ENCODE measurements at places on chromosomes 7 and 10. TPM values are rescaled to one million over a fixed set of nuclear protein-coding genes. Genes with fewer than 3 reads are reported as not detected.

CLEC2L gene
- total RNA-seq: not detected

LHFPL3 gene
- total RNA-seq: not detected

ACTL6B gene
- 0.52 TPM for total RNA-seq

PDE1C gene
- total RNA-seq: 4.9 TPM

GSAP gene
- 13.7 TPM for total RNA-seq

OGDHL gene
- 2.6 TPM for total RNA-seq

OR13A1 gene
- not detected for total RNA-seq

STEAP2 gene
- 12.7 TPM for total RNA-seq

LAMB1 gene
- 130 TPM for total RNA-seq

CRCP gene
- total RNA-seq: 19.1 TPM

DNA sequence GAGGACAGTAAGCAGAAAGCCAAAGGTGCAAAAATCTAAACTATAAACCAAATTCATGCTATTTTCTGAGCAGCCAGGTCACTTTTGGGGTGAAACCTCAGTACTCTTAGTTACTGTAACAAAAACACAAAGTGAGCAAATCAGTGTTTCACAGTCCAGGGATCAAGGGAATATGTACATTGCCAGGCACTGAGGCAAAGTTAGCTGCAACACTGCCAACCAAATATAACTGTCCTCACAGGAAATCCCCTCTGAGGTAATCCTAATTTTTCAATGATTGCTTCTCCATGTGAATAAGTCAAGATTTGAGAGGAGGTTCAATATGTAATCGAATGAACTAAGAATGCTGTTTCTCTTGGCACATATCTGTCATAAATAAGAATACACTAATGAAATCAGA, 229.7 kb downstream of the TSPAN12 start:
- no peaks in the 10 kb centered on the region for H3K36me3 ChIP-seq
- H3K4me3 ChIP-seq: no peak overlapping the region
- no peak for DNase-seq

DNA sequence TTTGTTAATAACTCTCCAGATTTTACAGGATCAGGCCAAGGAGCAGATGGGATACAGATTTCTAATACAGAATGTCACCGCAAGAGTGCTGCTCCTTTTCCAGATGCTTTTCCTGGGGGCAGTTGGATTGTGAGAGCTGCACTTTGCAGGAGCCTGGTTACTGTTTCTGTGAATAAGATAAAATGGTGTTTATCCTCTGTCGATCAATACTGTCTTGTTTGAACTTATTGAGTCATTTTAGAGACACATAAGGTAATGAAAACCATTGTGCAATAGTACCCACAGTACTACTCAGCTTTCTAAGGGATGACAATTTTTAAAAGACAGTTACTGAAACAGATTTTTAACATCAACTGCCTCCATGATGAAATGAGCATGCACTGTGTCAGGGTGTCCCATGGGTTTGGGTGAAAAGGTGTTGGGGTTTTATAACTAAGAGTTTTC, 2.9 kb downstream of the A1CF start:
- H3K4me1 ChIP-seq: peaks cover 42% of the 10 kb centered on the region
- no peak overlapping the region for H3K4me3 ChIP-seq
- no peaks in the 10 kb centered on the region for H3K36me3 ChIP-seq

DNA sequence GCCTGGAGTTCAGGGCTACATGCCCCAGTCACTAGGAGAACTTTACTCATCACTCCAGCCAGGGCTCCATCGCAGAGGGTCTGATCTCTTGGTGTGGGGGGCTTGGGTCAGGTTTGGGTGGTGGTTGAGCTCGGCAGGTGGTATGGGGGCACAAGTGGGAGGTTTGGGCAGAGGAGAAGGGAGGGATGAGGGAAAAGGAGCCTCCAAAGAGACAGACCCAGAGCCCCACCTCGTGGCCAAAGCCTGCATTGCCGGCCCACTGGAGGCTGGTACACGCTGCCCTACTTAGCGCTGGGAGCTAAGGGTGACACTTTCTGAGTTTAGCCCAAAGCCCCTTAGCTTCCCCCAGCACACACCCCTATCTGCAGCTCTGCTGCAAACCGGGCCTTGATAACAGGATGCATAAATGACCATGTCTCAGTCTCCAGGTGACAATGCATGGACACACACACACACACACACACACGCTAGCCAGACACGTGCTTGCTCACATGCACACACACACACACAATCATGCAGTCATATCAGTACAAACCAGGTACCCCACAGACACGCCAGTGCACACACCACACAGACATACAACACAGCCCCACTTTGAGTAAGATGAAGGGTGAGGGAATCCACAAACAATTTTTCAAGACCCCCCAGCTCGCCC, 14.7 kb downstream of the LZTS2 start:
- peak; percentile 81 for DNase-seq
- no peak overlapping the region for H3K27ac ChIP-seq
- no peaks in the 10 kb centered on the region for H3K36me3 ChIP-seq
- H3K4me3 ChIP-seq: no peak overlapping the region
- H3K4me1 ChIP-seq: peaks cover 13% of the 10 kb centered on the region
- H3K27me3 ChIP-seq: no peaks in the 10 kb centered on the region

- H3K4me3 ChIP-seq: no peak overlapping the region
- H3K27ac ChIP-seq: no peak overlapping the region
- H3K27me3 ChIP-seq: no peaks in the 10 kb centered on the region
- no peaks in the 10 kb centered on the region for H3K36me3 ChIP-seq
- no peak for DNase-seq
These were observed 32.8 kb downstream of the FOXK1 start for GRCh38 chr7:4714767-4715409.

DNA sequence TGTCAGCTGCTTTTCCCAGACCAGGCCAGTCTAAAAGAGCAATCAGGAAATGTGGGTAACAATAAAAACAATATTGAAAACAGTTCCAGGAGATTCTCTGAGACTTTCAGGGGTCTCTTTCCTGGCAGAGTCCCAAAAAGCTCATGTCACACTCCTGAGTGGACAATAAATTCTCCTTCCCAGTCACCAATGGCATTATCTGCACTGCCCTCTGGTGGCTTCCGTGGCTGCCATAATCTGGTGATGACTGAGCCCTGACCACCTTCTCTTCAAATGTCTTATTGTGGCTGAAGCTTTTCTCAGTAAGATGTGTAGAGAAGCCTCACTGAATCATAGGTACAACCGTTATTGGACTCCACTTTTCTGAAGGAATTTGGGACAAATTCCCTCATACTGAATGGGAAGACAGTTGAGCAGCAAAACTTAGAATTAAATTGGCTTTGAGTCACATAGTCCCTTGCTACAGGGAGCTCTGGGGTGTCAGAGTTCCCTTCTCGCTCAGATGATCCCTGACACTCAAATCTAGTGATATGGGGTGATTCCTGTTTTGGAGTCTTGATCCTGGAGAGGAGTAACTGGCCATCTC, 24.4 kb upstream of the ASAH2 start:
- H3K4me3 ChIP-seq: no peak overlapping the region
- H3K36me3 ChIP-seq: no peaks in the 10 kb centered on the region
- DNase-seq: peak; percentile 59
- no peaks in the 10 kb centered on the region for H3K27me3 ChIP-seq
- H3K27ac ChIP-seq: no peak overlapping the region

DNA sequence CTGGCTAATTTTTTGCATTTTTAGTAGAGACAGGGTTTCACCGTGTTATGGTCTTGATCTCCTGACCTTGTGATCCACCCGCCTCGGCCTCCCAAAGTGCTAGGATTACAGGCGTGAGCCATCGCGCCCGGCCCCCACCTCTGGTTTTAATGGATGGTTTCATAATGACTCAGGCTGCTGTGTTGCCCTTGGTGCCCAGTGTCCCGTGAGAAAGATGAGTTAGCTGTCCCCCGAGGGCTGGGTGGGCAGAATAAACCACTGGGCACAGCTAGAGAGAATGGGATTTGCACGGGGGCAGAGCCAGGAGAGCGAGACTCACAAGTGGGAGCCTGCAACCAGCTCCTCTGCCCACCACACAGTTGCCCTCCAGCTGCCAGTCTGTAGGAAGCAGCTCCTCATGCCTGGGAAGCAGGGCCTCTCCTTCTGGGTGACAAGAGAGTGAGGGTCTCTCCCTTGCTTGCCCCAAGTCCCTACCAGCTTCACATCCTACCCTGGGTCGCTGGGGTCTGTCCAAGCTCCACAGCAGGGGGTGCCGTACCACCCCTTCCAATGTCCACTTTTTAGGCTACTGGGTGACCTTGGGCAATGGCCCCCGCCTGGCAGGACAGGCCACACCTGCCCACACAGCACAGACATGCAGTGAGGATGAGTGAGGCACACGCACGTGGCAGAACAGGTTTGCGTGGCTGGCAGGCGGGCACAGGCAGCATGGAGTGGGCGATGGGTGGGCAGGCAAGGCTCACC, 16.1 kb upstream of the NDST2 start:
- H3K4me1 ChIP-seq: no peaks in the 10 kb centered on the region
- DNase-seq: no peak
- no peaks in the 10 kb centered on the region for H3K27me3 ChIP-seq

DNA sequence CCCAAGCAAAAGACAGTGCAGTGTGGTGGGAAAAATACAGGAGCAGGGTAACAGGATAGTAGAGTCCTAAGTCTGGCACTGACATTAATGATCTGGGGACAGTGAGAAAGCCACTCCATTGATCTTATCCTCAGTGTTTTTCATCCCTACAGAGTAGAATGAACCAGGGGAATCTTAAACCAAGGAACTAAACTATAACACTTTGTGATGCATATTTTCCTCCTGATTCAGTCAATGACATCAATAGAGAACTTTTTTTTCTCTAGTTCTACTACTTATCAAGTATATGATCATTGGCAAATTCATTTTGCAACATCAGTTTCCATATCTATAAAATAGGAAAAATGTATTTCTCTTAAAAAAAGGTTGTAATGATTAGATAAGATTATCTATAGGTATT, 151.1 kb downstream of the TMEM26 start:
- H3K4me1 ChIP-seq: no peaks in the 10 kb centered on the region
- H3K27me3 ChIP-seq: no peaks in the 10 kb centered on the region
- H3K36me3 ChIP-seq: no peaks in the 10 kb centered on the region
- DNase-seq: no peak
- H3K27ac ChIP-seq: no peak overlapping the region
- H3K4me3 ChIP-seq: no peak overlapping the region

DNA sequence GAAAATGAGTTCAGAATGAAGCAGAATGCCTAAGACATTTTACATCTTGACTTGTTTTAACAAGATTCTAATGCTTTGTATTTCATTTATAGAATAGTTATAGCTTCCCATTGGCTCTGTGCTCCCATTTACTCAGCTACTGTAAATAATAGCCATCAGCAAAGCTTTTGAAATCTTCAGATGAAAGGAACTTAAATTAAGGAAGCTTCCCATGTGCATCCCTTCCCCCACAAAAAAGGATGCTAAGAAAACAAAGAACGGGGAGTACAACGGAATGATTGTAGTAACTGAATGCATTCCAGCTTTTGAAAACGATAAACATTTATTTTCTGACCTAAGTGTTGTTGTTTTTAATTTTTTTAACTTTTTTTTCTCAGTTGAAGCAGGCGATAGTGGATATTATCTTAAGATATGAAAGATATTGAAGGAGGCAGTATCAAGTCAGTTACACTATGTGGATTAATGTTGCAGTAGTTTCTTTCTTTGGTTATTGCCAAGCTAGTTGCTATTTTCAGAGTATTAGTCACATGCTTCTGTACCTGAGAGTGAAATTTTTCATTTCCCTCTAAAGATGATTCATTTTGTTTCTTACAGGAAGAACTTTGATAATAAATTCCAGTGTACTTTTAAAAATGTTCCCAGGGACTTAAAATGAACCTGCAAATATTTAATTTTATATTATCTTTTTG, 129.2 kb downstream of the KCND2 start:
- H3K36me3 ChIP-seq: no peaks in the 10 kb centered on the region
- no peak overlapping the region for H3K4me3 ChIP-seq
- DNase-seq: no peak
- H3K4me1 ChIP-seq: peaks cover 7% of the 10 kb centered on the region
- H3K27ac ChIP-seq: no peak overlapping the region

GRCh38 chr7:134729895-134730294, 49.5 kb upstream of the CALD1 start:
- no peak for DNase-seq
- peak overlapping the region; percentile 13 for H3K27ac ChIP-seq
- H3K27me3 ChIP-seq: no peaks in the 10 kb centered on the region
- H3K4me1 ChIP-seq: no peaks in the 10 kb centered on the region

- no peaks in the 10 kb centered on the region for H3K4me1 ChIP-seq
- H3K27me3 ChIP-seq: no peaks in the 10 kb centered on the region
- H3K36me3 ChIP-seq: no peaks in the 10 kb centered on the region
- no peak overlapping the region for H3K27ac ChIP-seq
These were observed 1548.1 kb upstream of the LRRTM3 start for GRCh38 chr10:65377687-65378086.

DNA sequence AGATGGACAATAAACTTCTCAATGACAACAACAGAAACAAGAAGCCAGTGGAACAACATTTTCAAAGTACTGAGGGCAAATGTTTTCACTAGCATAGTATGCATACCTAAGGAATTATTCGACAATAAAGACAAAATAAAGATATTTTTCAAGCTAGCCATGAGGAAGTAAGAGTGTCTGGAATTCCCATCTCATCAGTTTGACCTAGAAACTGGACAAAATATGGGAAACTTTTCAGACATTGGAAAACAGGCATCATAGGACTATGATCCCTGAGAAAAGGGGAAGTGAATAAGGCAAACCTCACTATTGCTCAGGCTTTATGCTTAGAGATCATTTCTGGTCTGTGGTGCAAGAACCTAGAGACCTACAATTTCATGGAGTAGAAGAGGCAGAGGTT, 86.3 kb downstream of the OAT start:
- no peaks in the 10 kb centered on the region for H3K36me3 ChIP-seq
- no peaks in the 10 kb centered on the region for H3K27me3 ChIP-seq
- no peaks in the 10 kb centered on the region for H3K4me1 ChIP-seq
- no peak overlapping the region for H3K27ac ChIP-seq
- DNase-seq: no peak

- H3K27me3 ChIP-seq: no peaks in the 10 kb centered on the region
- DNase-seq: no peak
- H3K4me3 ChIP-seq: no peak overlapping the region
- H3K27ac ChIP-seq: no peak overlapping the region
- no peaks in the 10 kb centered on the region for H3K4me1 ChIP-seq
These were observed 241.8 kb downstream of the CREB5 start for GRCh38 chr7:28654110-28654509.

GRCh38 chr10:118940386-118940785, 89.1 kb upstream of the NANOS1 start:
- no peaks in the 10 kb centered on the region for H3K36me3 ChIP-seq
- no peak overlapping the region for H3K4me3 ChIP-seq
- no peak overlapping the region for H3K27ac ChIP-seq

DNA sequence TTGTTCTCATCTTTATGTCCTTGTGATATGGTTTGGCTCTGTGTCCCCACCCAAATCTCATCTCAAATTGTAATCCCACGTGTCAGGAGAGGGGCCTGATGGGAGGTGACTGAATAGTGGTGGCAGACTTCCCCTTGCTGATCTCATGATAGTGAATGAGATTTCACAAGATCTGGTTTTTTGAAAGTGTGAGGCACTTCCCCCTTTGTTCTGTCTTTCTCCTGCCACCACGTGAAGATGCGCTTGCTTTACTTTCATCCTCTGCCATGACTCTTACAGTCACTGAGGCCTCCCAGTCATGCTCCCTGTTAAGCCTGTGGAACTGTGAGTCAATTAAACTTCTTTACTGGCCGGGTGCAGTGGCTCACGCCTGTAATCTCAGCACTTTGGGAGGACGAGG, 161.0 kb downstream of the HERPUD2 start:
- peaks cover 4% of the 10 kb centered on the region for H3K4me1 ChIP-seq
- H3K4me3 ChIP-seq: no peak overlapping the region
- no peaks in the 10 kb centered on the region for H3K27me3 ChIP-seq
- H3K36me3 ChIP-seq: no peaks in the 10 kb centered on the region
- DNase-seq: no peak

GRCh38 chr10:79137826-79138225, 69.1 kb downstream of the ZMIZ1 start:
- H3K4me1 ChIP-seq: peaks cover 35% of the 10 kb centered on the region
- no peaks in the 10 kb centered on the region for H3K27me3 ChIP-seq
- DNase-seq: no peak
- H3K4me3 ChIP-seq: no peak overlapping the region
- peak overlapping the region; percentile 23 for H3K27ac ChIP-seq
- H3K36me3 ChIP-seq: no peaks in the 10 kb centered on the region

Measured in body of pancreas (tissue), 4 donors.